SJSA1 (cell line): ENCODE measurements at places on chromosomes 1 and 21.

DNA sequence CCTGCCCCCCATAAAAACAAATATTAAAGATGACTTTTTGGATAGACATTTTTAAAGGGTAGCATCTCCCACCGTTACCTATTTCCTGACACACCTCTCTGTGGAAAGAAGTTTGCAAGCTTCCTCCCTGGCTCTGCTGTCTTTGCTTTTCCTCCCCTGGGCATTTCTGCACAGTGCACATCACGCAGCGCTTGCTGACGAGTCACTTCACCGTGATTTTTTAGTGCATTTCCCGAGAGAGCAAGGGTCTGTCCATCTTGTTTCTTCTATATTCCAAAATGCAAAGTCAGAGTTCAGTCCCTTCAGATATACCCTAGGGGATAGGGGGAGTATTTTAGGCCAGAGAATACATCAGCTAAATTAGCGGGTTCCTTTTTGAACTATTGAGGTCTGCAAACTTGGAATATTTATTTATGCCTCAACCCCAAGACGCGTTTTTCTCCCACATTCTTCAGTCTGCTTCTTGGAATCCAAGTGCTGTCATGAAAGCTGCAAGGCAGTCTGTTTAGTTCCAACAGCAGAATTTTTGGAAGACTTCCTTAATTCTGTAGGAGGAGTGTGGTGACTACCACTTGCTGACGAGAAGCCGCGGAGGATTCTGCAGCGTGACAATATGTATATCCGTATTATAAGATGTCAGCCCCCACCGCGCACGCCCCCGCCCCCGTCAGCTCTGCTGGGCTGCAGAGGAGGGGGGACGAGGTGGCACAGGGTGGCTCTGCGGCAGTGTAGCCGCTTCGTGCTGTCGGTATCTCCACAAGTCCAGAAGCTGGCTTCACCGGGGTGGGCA is 22.4 kb downstream of the SMYD2 start:
- no peak for DNase-seq

DNA sequence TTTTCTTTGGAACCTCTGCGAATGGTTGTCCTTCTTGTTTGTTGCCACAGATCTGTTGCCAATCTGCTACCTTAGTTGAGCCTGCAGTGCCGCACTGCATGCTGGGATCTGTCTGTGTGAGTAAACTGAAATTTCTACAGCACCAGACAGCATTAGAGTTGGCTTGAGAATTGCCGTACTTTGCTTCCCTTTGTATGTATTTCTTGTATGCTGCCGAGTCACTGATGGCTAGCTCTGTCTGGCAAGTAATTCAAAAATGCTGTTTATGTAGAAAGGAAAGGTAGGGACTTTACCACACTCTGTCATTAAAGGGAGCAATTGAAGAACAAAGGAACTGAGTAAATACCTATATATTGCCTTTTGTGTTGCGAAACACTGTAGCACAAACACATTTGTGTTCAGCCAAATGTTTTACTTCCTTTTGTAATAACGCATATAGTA is 857.4 kb downstream of the USP25 start:
- no peak for DNase-seq

DNA sequence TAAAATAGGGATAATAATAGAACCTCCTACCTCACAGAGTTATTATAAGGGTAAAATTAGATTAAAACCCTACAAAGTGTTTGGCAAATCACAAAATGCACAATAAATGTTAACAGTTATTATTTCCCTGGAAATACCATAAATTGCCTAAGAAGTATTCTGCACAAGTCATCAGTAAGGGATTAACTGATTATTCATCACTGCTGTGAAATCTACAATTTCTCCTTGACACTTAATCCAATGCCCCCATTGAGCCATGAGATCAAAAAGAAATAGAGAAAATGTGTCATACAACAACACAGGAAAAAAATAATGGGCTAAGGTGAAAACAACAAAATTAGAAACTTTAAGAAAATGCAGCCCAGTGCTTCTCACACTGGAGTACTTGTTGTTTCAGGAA is 6.7 kb upstream of the SEC16B start:
- DNase-seq = no peak

DNA sequence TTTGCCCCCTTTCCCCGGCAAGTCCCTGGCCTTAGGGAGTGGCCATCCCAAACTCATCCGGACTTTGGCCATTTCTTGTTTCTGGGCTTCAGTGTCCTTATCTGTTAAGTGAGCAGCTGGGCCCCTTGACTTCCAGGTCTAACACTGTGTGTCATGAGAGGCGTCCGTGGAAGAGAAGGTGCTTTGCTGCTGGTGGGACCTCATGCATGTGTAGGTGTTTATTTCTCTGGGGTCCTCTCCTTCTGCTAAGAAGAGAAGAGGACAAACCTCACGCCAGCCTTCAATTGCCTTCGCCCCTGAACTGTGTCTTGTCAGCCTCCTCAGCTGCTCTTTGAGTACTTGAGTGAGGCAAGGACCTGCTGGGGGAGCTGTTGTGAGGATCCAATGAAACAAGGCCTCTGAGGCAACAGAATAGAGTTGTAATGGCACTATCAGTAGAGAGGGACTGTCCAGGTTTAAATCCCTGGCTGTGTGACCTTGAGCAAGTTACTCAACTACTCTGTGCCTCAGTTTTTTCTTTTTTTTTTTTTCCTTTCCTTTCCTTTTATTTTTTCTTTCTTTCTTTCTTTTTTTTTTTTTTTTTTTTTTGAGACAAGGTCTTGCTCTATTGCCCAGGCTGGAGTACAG is 72.5 kb downstream of the RUNX3 start:
- no peak for DNase-seq

DNA sequence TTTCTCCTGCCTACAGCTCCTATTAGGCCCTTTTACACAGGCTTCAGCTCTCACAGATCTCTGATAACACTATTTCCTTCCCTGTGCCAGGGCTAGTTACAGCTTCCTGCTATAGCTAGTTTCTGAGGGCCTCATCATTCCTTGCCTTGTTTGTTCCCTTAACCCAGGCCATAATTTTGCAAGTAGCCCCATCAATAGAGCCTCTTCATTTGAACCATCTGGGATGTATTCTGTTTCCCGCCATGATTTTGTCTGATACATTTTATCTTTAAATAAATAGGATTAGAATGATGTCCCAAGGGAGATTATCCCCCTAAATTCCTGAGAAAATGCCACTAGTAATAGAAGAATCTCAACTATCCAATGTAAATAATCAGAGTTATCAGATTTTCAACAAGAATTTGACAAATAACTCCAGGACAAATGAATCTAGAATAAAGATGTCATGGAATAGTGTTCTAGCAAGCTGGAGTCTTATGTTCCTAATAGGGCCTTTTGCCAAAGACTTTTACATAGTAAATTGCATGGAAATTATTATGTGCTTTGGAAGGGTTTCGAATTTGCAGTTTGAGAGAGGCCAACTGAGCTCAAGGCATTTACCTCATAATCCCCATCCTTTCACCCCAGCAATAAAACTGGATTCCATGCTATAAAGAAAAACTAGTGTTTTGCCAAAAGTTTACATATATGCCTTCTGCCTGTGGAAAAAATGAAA is 16.1 kb downstream of the IFT25 start:
- no peak for DNase-seq

GRCh38 chr21:44462086-44462833 is 7.0 kb downstream of the LRRC3 start:
- DNase-seq = no peak

- DNase-seq = no peak
Measured at GRCh38 chr1:158122833-158123388, 57.8 kb upstream of the CD1D start.

GRCh38 chr1:184891440-184891839 is 82.9 kb downstream of the NIBAN1 start:
- DNase-seq = no peak

DNA sequence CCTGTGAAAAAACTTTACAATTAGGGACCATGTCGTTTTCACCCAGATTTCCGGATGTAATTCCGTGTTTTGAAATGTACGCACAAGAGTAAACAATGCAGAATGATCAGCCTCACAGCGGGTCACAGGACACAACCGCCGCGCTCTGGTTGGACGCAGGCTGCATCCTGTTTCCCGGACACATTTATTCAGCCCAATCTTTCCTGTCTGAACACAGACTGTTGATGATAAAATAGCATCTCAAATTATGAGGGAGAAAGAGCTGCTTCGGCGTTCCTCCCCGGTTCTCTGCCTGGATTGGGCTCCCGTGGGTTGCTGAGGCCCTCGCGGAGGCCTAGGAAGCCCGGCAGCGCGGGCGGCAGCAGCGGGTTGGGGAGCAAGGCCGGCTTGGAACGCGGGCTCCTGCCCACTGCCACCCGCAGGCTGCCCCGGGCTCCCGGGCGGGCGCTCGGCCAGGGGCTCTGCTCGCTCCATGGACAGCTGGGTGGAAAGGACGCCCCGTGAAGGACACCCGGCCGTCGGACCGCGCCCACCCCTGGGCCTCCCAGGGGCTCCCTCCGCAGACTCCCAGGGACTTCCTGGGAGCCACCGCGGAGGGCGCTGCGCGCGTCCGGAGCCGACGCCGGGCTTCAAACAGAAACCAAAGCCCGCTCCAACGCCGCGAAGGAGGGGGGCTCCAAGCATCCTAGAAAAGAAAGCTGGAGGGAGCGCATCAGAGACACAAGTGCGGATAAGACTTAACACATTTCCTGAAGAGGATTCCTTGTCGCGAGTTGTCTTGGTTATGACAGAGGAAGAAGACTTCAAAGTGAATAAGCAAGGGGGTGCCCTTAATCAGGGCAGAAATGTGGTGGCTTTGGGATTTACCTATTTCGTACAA is 122.3 kb downstream of the ESRRG start:
- peak; percentile 89 for DNase-seq

DNA sequence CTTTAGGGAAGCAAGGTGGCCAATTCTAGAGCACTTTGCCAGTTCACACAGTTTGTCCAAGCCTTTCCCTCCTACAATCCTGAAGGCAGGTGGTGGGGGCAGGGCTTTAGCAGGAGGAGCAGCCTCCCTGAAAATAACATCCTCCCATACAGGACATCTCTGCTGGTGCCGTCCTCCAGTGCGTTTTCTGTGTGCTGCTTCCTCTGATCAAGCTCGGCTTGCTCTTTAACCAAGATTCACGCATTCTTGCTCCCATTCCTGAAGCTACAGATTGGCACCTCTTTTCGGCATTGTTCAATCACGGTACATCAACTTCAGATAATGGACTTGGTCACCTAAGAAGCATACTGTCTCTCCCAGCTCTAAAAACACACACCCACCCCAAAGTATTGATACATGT is 7.5 kb upstream of the DPT start:
- no peak for DNase-seq

- no peak for DNase-seq
Measured at GRCh38 chr1:41478118-41478748, 6.2 kb downstream of the EDN2 start.

GRCh38 chr21:45074818-45075595 is 627 bp downstream of the ADARB1 start:
- DNase-seq = no peak

DNA sequence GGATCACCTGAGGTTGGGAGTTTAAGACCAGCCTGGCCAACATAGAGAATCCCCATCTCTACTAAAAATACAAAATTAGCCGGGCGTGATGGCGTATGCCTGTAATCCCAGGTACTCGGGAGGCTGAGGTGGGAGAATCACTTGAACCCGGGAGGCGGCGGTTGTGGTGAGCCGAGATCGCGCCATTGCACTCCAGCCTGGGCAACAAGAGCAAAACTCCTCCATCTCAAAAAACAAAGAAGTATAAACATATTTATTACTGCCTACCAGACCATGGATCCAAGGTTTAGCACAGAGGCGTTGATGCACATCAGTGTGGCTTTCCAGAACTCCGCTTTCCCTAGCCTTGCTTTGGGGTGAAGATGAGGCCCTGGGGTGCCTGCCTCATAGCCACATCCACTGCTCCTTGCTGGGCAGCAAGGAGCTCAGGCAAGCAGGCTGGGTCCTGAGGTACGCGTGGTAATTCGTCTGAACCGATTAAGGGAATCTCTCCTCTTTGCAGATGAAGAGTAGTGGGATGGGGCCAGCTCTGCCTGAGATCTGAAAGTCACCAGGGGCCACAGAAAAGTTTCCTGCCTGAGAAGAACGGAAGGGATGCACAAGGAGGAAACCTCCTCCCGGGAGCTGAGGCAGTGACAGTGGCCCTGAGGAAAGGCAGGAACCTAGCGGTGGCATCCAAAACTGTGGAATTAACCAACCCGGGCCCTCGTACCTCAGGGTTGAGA is 52.3 kb upstream of the LBR start:
- no peak for DNase-seq

GRCh38 chr1:235292790-235293189 is 35.2 kb downstream of the ARID4B start:
- DNase-seq = no peak

DNA sequence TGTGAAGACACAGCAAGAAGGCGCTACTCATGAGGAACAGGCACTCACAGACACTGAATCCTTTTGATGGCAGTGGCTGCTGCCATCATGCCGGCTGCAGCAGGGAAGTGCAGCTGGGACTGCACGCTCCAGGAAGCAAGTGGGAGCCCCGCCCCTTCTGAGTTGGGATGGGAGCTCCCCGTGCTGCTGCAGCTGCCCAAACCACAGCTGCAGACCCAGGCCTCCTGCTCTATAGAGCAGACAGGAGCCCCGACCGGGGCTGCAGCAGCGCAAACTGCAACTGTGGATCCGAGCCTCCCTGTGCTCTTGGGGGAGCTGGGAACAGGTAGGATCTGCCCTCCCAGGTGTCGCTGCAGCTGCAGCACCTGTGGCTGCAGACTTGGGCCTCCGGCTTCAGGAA is 65.2 kb upstream of the MARK1 start:
- no peak for DNase-seq

GRCh38 chr1:42176902-42177519 is 12.5 kb upstream of the GUCA2A start:
- DNase-seq = no peak

DNA sequence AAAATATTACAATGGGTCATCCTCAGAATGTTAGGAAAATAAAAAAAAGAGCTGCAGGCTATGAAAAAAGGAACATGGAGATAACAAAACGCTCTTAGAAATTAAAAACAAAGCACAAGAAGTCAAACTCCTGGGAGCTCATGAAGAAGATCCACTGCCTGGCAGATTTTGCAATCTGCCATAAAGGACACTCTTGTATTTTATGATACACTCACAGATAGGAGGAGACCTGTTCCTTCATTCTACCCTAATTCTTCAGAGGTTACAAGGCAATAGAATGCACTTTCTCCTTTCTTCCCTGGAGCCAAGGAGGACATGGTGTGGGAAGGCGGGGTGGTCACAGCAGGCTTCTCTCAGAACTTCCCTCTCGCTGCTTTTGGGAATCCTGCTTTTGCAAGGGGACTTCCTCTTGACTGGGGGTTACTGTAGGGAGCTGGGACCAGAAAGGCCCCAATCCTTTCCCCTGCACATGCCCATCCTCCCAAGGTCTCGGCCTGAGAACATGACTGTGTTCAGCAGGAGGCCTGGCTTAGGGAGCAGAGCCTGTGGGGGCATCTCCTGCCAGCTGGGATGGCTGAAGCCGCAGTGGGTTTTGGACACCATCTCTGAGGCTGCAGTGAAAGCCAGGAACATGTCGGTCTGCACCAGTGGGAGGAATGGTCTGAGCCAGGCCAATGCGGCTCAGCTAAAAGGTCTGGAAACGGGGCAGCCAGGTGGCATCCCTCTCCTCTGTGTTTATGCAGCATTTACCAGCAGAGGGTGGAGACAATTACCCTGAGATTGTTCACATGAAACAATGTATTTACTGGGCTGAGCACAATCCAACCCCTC is 44.8 kb downstream of the GPR161 start:
- no peak for DNase-seq
